ENCODE measurements at places on chromosomes 6 and 20.

- DNase-seq = peak; percentile 51
Measured at GRCh38 chr6:87968435-87969278, 79.0 kb upstream of the SPACA1 start.

GRCh38 chr6:134647861-134648260, 302.0 kb downstream of the ALDH8A1 start:
- no peak for DNase-seq

DNA sequence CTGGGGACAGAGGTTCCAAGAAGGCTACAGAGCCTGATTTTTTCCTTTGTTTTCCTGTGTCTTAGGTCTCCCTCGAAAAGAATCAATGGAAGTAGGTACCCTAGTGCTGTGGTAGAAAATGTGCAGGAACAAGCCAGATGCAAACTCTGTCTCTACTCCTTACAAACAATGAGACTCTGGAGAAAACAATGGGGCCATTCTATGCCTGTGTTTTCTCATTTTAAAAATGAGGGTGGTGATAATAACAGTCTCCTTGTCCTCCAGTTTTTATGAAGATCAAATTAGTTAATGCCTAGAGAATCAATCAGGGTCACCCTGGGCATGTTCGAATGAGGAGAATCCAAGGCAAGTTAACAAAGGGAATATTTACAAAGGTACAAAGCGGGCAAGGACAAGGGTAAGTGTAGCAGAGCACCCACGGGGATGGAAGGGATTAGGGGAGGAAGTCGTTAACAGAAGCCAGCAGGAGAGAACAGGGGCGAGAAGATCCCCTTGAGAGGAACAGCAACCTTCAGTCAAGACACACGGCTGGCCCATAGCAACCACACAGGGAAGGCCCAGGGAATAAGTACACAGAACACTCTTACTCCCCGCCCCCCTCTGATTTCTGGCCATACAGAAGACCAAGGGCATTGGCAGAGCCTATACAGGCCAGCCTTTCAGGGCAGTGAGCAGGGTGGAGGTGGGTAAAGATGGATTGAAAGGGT, 342.8 kb downstream of the PTPRT start:
- no peak for DNase-seq

DNA sequence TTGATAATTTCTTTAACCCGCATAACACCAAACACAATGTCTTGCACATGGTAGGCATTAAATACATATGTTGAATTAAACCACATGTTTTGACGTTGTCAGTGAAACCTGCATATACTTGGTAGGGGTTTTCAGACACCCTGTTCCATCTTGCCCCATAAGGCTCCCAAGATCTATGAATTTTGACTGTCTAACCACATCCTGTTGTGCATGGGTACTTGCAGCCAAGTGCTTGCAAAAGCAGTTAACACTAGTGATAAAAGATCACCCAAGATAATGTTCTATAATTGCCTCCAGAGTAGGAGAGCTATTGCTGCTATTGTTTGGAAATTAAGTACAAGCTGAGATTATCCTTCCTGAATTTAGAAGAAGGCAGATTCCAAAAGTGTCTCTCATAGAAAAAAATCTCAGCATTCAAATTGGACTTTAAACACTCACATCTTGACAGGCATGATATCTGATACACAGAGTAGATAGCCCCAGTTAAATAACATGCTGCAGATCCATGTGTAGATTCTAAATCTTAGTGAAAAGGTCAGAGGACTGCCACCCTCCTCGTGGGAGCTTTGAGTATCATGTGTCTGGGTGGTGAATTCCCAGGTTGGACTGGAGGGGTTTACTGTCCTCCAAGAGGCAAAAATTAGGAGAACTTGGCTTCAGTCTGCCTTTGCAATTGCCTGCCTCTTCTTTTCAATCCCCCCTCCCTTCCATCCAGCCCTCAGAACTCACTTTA, 25.8 kb upstream of the CCN6 start:
- no peak for DNase-seq

- DNase-seq = no peak
Measured at GRCh38 chr20:23800865-23801264, 25.7 kb downstream of the CST2 start.

DNA sequence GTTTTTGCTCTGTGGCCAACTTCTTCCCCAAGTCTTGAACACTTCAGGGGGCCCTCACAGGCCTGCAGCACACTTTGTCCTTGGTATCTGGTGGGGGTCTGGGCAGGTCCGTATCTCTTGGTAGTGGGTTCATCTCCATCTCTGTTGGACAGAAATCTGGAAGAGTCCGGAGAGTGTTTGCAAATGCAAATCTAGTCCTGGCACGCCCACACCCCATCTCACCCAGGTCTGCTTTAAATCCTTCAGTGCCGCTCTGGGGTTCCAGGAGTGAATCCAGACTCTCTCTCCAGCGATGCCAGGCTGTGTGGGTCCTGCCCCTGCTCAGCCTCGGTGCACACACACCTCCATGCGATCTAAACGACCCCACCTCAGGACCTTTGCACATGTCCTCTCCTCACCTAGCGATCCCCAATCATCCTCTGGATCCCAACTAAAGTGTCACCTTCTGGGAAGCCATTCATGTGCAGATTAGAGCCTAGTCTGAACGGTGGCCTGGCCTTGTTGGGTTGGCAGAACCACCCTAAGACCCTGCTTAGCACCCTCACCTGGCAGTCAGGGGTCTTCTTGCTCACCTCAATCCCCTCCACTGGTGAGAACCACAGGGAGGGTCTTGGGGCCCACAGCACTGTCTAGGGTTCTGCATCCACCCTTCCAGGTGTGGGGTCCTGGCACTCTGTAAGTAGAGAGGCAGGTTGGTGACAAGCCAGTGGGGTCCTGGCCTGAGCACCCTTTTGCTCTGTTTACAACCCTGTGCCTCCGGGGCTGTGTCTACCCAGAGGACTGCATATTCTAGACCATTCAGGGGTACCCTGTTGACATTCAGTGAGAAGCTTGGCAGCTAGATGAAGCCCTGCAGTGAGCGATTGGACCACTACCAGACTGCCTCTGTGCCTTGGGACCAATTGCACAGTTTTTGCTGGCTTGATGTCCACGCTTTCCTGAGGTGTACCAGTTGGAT, 100.8 kb downstream of the SYCP2 start:
- DNase-seq = no peak

- no peak for DNase-seq
Measured at GRCh38 chr6:71220466-71220865, 68.1 kb upstream of the OGFRL1 start.

GRCh38 chr6:5626727-5627426, 365.6 kb downstream of the FARS2 start:
- DNase-seq = no peak

- DNase-seq = no peak
Measured at GRCh38 chr6:45951321-45952167, 64.1 kb downstream of the CLIC5 start.

GRCh38 chr6:35679399-35679798, 9.3 kb downstream of the FKBP5 start:
- no peak for DNase-seq

DNA sequence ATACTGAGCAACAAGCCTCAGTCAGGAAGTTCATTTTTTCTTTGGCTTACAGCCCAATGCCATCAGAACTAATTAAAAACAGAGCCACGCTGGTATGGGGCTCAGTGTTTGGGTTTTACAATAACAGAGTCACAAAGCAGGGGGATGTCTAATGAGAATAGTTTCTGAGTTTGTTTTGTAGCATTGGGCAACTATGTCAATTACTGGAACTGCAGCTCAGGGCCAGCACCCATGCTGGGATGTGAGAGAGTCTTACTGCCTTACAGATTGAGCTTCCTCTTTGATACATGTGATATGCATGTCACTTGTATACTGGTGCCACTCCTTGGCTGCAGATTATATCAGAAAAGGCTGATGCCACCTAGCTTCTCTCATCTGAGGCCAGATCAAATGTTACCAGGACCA, 117.6 kb downstream of the TFAP2B start:
- DNase-seq = no peak

GRCh38 chr6:36643977-36644376, 34.5 kb upstream of the CDKN1A start:
- DNase-seq = no peak

GRCh38 chr6:107621229-107621937, 131.5 kb downstream of the SOBP start:
- DNase-seq = no peak

DNA sequence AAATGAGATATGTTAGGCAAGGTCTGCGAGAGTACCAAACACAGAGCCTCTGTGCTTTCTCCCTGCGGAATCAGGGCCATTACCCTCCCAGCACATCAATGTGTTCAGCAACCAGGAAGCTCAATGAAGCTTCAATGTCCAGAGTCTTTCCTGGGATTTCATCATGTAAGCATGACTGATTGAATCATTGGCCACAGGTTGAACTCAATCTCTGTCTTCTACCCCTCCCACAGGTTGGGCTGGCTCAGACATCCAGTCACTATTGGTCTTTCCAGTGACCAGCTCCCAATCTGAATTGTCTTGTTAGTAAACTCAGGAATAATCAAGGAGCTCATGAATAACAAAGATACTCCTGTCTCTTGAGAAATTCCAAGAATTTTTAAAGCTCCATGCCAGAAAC, 2.7 kb upstream of the DTD1 start:
- DNase-seq = peak; percentile 58

GRCh38 chr6:136529710-136530109, 20.5 kb downstream of the MAP7 start:
- no peak for DNase-seq

DNA sequence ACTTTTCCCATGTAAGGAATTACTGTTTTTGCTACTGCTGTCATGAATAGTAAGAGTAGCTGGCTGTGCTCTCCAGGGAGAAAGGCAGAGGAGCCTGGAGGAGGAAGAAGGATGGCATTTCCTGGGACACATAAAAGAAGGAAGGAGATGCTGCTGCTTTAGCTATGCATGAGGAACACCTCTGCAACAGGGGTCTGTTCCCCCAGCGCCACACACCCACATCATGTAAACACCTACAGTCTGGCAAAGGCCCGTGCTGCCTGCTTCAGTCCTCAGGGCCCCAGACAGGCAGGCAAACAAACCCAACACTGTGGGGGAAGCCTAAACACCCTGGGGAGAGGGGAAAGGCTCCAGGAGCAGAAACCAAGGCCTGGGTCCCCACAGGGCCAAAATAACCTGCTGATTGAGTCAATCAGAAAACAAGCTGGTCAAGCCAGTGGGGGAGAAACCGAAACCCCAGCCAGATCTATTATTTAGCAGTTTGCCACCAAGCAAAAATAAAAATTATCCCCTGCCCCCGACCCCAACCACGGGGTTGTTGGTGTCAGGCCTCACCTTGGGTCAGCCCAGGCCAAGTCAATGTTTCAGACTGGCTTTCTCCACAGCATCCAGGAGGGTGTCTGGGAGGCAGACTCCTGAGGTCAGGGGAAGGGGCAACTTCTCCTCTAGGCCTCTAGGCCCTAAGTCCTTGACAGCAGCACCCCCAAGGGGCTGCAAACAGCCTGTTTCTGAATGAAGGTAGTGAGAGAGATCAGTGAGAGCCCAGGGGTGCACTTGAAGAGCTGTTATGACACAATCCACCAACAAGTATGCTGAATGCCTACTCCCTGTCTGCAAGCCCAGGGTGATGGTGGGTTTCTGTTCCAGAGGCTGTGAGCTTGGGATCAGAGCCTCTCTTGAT, 34.6 kb upstream of the SCUBE3 start:
- no peak for DNase-seq

GRCh38 chr6:121515630-121516265, 80.3 kb downstream of the GJA1 start:
- DNase-seq = no peak

- no peak for DNase-seq
Measured at GRCh38 chr6:161828355-161828754, 554.5 kb upstream of the AGPAT4 start.

DNA sequence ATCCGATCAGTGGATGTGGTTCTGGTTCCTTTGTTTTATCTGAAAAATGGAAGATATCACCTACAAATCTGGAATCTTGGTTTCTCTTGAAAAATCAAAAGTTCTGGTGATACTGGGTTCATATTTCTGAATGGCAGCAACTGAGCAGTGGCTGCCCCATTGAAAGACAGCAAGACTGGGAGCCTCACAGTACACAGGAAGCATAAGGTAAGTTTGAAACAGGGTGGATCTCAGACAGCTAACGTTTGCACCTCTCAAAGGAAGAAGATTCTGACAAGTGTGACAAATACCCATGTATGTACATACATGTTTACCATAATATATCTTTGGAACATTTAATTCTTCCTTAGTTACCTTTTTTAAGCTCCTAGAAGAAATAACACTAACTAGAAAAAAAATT, at the start of gene SAMD3:
Gene SAMD3, minus strand, starts transcription at position 177 of the 400 bp plus-strand sequence. CDS start 7,678 bp downstream, outside the sequence.
- DNase-seq = no peak

- no peak for DNase-seq
Measured at GRCh38 chr6:42175860-42176259, 2.7 kb downstream of the GUCA1A start.
